ENCODE measurements at places on chromosomes 2 and 18. TPM values are rescaled to one million over a fixed set of nuclear protein-coding genes. Genes with fewer than 3 reads are reported as not detected.

CTDP1 gene
- polyA plus RNA-seq = 16.0 TPM

FBXO48 gene
- 0.68 TPM for polyA plus RNA-seq

- no peak for DNase-seq
Measured at GRCh38 chr2:170477630-170478029, 237.5 kb upstream of the SP5 start.

DNA sequence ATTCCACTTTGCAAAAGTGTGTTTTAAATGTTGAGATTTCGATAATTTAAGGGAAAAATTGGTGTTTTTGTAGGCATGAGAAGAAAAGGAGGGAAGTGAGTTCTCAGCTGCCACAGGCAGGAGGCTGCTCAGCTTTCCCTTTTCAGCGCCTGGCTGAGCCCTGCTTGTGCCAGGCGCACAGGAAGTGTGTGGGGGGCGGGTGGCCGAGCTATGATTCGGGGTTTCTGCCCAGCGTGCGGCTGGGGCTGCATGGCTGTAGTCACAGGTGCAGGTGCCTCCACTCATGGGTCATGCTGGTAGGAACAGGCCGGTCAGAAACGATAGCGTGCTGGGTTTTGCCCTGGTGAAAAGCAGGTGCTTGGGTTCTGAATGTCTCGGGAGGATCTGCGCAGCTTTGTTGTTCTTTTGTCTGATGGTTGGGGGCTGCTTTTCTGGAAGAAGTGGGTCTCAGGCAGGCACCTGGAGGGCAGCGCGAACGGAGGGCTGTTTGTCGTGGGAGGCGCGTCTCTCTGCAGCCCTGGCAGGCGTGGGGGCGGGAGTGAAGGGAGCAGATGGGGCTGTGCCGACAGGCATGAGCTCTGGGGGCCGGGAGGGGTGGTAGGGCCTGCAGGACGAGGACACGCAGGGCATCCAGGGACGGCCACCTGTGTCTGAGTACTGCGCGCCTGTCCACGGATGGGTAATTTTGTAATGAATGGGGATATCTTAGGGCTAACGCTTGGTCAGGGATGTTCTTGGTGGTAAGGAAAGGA, 2.1 kb downstream of the KCNG2 start:
- DNase-seq = no peak

DNA sequence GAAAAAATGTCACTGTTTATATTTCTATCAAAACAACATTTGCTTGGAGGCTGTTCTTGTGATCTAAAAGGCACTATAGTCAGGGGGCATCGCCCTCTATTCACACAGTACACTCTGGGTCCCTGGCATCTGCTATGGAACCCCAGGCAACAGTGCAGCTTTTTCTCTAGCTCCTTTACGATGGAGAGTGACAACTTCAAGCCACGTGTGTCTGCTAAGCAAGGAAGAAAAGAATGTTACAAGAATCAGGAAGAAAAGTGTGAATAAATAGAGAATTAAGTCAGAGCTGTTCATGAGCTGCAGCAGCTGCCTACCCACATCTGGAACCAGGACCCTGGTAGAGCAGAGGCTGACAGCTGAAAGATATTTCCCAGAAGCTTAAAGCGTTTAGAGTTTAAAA, 11.2 kb downstream of the RND3 start:
- no peak for DNase-seq

OTOF gene
- polyA plus RNA-seq = 0.10 TPM

DNA sequence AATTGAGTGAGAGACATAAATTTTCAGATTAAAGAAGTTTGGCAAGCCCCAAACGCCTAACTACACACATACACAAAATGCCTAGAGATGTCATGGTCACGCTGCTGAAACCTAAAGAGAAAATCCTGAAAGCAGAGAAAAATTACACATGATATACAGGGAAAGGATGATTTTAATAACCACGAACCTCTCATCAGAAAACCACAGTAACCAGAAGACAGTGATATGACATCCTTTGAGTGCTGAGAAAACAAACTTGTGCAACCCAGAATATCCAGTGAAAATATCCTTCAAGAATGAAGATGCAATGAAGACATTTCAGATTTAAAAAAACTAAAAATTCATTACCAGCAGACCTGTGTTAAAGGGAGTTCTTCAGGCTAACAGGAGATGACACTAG, 122.4 kb upstream of the LMAN1 start:
- no peak for DNase-seq

CCDC68 gene
- 5.5 TPM for polyA plus RNA-seq

- DNase-seq = no peak
Measured at GRCh38 chr2:212223696-212224095, 314.9 kb downstream of the ERBB4 start.

PDIA6 gene
- 139 TPM for polyA plus RNA-seq

ANTXR1 gene
- 53.0 TPM for polyA plus RNA-seq

VWA3B gene
- polyA plus RNA-seq = 0.11 TPM

- no peak for DNase-seq
Measured at GRCh38 chr2:122340246-122340645, 584.8 kb downstream of the TSN start.

GRCh38 chr2:109318949-109319342, 189.9 kb downstream of the SH3RF3 start:
- no peak for DNase-seq

C1QL2 gene
- 0.04 TPM for polyA plus RNA-seq

ZC3H6 gene
- polyA plus RNA-seq = 3.3 TPM

RMC1 gene
- polyA plus RNA-seq = 24.4 TPM

DNA sequence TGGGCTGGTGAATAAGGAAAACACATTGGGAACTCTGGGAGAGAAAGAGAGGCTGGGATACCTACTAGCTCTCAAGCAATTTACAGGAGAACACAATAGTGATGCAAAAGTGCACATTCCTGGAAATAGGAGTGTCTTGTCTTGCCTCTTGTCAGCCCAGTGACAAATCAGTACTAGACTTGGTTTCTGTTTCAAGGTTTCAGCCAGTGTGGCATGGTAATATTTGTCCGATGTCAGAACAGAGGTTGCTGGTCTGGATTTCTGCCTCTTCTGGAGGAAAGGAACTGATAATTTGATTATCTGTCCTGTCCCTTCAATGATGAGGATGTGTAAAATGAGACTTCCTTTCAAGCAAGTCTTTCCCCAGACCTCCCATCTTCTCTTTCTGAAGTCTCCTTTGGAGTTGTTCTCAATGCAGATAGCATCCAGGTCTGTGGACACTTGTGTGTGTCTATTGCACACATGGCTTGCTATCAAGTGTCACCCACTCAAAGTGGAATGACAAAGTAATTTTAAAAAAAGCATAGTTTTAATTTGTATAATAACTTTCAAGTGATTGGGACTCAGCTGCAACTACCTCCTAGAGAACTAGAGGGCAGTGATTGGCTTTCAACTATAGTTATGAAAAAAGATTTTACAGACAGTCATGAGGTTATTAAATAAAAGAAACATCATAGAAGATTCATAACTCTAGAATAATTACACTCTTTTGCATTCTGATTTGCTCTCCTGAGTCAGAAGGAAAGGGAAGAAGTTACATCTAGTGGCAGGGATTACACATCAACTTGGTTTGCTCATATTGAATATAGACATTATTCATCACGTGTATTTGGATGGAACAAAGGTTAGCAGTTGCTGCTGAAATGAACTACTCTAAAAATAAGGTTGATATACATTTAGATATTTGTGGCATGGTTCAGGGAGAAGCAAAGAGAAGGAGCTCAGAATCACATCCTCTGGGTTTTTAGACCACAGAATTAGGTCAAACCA, 4.5 kb downstream of the GPR39 start:
- no peak for DNase-seq

SP140 gene
- polyA plus RNA-seq = 1.0 TPM

DNA sequence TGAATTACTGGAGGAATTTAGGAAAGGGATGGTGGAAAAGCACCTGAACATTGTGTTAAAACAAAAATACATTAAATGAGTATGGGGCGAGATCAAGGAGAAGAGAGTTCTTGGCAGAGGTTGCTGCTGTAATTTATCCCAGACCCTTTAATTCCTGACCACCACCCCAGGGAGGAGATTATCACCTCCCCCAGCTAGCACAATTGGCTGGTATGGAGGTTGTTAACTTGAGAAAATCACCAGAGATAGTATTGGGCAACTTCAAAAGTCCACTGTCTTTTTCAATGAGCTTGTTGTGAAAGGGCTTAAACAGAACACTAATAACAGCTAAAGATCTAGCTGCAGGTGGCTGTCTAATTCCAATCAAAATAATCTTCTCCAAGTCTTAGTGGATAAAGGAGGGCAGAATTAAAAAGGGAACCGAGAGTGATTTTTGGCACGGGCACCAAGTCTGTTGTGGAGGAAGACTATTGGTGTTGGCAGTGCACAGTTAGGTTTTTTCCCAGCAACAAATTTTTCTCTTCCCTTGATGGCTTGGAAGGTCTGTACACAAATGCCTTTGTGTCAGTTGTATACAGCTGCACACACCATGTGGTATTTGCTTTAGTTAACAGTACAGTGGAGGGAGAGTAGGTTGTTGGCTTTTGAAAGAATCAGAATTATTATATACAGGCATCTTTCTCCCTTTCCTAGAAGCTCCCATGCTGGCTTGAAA, 289.5 kb downstream of the SLC4A3 start:
- DNase-seq = no peak

HRH4 gene
- 0.05 TPM for polyA plus RNA-seq

DNA sequence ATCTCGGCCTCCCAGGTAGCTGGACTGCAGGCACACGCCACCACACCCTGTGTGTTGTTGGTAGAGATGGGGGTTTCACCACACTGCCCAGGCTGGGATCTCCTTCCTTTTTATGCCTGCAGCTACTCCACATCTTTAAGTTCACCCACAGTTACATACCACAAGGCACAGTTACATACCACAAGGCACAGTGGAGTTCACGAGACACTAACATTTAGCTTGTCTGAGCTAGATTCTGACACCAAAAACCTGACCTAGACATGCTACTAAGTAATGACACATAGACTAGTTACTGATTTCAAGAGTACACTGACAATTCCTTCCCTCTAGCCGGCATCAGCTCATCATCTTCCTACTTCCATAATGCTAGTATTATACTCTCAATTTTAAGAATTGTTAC, 4.3 kb downstream of the POLR2D start:
- DNase-seq = no peak

- no peak for DNase-seq
Measured at GRCh38 chr2:144459286-144459685, 60.6 kb downstream of the ZEB2 start.

DNA sequence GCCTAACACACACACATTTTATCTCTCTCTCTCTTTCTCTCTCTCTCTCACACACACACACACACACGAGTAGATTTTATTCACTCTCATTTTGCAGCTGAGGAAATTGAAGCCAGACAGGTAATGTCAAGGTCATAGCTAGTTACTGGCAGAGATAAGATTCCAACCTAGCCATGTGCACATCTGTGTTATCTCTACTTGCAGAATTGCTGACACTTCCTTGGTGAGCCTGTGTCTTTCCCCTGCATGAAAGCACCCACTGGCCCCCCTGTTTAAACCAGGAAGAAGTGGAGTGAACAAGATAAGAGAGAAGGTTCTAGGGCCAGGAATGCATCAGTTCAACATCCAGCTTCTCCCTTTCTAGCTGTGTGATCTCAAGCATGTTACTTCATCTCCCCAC, 423.7 kb downstream of the TXNL1 start:
- no peak for DNase-seq

DNA sequence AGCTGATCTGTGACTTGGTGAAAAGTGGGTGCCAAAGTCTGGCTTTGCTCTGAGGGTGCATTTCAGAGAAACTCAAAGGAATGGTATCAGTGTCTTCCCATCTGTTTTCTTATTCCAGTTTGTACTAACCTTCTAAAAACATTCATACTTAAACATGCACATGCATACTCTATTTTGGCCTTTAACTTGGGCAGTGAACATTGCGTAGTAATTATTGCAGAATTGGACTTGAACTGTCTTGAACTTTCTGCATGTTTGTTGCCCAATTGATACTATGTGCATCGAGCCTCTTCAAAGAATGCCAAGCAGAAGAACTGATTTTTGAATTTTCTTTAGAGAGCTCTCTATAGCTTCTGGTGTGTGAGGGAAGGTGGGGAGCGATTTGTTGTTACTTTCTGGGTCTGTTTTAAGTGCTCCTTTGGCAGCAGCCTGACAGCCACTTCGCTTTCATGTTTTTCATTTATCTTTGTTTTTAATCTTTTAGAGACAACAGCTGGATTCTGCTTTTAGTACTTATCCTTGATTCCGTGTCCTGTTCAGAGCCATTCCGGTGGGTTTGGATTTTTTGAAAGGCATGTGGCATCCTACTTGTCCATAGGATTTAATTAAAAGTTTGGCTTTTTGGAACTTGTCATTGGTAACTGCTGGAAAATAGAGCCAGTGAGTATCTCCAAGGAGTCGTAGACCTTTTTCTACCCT, 159.2 kb downstream of the RAPGEF4 start:
- no peak for DNase-seq

DNA sequence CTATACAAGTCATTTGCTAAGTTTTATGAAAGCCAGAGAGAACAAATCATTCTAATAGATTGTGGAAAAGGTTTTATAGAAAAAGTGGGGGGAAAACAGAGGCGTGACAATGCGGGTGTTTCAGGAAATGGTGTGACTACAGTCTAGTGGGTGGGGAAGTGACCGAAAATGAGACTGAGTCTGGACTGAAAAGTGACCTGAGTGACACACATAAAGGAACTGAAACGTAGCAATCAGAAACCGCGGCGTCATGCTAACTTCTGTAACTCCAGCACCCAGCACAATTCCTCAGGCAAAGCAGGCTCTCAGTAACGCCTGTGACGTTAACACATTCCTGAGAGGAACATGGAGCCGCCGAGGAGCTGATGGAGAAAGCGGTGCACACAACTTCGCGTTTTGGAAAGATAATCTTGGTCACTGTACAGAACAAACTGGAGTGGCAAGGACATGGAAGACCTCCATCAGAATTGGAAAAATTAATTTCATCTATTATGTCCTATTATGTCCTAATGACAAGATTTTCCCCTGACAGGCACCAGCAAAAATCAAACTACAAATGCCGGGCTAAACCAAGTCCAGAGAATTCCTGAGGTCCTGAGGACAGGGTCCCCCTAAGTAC, 1.4 kb upstream of the CD226 start:
- DNase-seq = no peak

GRCh38 chr18:37138456-37138855, 309.5 kb downstream of the KIAA1328 start:
- DNase-seq = no peak

- peak; percentile 53 for DNase-seq
Measured at GRCh38 chr2:4762951-4763376, 929.2 kb upstream of the SOX11 start.

CHMP1B gene
- polyA plus RNA-seq = 46.0 TPM

- DNase-seq = no peak
Measured at GRCh38 chr2:44805401-44806235, 135.9 kb upstream of the SIX3 start.
